ENCODE measurements at places on chromosomes 6 and 20.

DNA sequence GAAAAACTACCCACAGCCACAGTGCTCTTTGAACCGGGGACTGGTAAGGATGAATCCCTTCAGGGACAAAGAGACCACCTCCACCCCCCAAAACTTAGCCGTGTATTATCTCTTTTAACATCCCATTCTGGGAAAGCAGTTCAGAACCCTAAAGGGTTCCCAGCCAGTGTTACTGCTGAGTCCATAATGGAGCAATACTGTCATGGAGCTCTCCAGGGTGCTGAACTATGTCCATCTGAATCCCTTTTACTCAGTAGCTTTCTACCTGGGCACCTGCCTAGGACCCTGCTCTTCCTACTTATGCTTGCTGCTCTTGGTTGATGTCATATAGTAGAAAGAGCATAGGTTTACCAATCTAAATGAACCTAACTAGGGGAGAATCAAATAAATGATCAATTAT lies 22.3 kb upstream of the SAYSD1 start:
- no peak for DNase-seq

- no peak for DNase-seq
Observed at GRCh38 chr20:3121271-3121911, 36.9 kb upstream of the AVP start.

DNA sequence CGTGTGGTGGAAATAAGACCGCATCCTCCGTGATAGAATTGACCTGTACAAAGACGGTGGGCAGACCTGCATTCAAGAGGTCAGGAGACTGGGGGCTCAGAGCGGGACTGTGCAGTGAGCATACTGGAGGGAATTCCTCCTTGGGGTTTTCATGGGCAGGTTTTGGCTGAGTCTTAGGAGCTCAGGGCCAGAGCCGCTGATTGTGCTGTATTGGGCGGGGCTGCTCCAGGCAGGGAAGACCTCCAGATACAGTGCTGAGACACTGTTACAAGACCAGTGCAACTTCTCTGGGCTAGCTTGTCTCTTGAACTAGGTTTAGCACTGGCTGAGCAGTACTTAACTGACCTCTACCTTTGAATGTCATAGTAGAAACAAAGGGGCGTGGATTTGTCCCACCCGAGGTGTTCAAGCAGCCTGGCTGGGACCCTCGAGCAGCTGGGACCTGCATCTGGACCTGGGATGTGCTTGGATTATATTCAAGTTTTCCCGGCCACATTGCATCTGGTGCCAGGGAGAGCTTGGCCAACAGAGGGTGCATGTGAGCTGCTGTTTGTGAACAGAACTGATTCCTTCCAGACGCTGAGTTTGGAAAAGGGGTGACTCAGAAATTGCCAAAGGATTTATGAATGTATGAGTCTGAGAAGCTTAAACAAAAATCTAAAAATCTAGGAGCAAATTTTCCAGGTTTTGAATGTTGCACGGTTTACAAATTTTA lies 33.4 kb upstream of the SLC22A1 start:
- no peak for DNase-seq

- peak; percentile 92 for DNase-seq
Observed at GRCh38 chr20:23420943-23421931, at the start of gene NAPB. Gene NAPB, minus strand, starts transcription at chr20:23421488. Its CDS starts 86 bp downstream, at chr20:23421402.

DNA sequence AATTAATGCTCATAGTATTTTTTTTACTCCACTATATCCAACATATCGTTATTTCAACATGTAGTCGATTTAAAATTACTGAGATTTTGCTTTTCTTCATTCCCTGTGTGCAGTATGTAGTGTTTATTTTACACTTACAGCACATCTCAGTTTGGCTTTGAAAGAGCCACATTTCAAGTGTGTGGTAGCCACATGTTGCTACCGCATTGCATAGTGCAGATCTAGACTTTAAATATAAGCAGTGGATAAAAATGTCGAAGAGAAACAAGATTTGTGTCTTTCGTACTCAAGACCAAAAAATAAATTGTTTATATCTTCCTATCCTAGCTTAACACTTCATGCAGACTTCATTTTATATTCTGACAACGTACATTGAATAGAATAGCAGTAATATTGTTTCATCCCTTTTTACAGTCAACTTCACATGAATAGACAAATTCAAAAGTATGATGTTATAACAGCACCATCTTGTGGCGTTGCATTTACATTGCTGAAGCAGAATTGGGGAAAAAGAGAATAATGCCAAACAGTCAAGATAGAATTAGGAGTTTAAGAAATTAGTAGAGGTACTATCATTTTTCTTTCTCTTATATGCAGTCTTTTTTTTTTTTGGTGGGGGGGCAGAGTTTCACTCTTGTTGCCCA lies 29.9 kb downstream of the FBXO5 start:
- DNase-seq = no peak

GRCh38 chr6:8434727-8435092 lies 635 bp downstream of the SLC35B3 start:
- DNase-seq = no peak

- no peak for DNase-seq
Observed at GRCh38 chr6:36245572-36246061, 24.2 kb upstream of the PNPLA1 start.

DNA sequence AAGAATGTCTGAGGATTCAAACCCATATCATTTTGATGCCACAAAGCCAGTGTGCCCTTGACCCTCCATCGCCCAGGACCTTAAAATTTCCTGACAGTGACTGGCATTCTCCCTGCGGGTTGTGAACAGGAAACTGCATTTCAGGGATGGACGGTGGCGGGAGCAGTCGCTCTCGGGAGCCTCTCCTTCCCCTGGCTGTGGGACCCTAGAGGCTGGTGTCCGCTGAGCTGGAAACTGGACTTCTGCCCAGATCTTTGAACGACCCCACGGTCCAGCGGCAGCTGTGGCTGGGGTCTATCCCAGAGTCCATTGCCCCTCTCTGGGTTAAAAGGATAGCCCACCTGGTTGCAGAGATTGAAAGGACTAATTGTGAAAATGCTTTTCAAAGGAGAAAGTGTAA lies 1.4 kb upstream of the SEC63 start:
- DNase-seq = no peak

DNA sequence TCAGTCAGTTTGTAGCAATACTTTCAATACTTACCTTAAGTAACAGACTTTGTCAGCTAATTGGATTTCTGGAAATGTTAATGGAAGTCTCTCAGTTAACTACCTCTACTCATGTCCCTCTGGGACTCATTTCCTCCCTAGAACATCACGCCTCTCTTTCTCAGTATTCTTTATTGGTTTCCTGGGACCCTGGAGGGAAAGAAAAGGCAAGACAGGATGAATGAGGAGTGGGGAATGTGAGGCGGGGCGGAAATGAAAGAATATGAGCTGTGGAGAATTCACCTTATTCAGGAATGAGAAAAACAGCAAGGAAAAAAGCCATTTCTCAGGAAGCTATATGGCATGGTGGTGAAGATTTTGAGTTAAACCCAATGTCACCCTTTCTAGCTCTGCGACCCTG lies 62.7 kb downstream of the ANKS1A start:
- DNase-seq = no peak

- DNase-seq = no peak
Observed at GRCh38 chr6:117961301-117961700, 54.2 kb downstream of the SLC35F1 start.

DNA sequence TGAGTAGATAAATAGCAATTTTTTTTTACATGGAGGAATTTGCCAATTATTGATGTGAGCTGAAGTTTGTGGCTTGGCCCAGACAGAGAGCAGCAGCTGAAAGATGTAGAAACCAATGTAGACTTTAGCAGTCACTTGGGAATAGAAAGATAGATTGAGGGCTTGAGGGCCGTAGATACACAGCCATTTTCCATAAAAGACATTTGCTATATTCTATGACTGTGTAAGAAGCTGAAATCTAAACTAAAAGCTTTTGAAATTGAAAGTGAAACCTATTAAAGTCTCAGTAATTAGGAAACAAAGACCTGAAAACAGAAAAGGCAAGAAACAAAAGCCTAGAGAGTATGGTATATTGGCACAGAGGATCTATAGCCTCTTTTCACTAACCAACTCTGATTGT lies 332.7 kb downstream of the CENPW start:
- DNase-seq = no peak

DNA sequence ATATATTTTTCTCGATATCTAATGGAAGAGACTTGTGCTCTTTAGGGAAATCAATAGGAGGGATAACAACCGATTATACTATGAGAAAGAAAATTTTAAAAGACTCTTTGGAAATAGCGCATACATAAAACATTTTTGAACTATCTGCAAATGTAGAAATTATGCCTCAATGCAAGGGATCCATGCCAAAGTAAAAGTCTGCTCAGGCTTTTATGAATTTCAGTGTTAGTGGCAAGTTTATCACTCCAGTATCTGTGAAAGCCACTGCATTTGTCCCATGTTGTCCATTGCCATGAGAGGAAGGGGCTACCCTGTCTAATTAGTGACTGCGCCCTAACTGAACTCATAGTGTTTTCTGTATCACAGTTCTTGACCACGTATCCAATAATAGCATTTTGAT lies 81.4 kb downstream of the TSHZ2 start:
- no peak for DNase-seq
